ENCODE measurements at places on chromosomes 3 and 15.

DNA sequence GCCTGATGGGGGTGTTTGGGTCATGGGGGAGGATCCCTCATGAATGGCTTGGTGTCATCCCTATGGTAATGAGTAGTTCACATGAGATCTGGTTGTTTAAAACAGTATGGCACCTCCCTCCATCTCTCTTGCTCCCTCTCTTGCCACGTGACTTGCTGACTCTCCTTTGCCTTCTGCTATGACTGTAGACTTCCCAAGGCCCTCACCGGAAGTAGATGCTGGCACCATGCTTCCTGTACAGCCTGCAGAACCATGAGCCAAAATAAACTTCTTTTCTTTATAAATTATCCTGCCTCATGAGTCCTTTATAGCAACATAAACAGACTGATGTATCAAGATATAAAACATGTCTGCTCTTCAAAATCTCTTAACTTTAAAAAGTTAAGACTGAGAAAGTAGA lies 96.1 kb downstream of the TFDP2 start:
- DNase-seq, result no peak

GRCh38 chr15:68718468-68718867 lies 102.2 kb downstream of the ANP32A start:
- no peak for DNase-seq

DNA sequence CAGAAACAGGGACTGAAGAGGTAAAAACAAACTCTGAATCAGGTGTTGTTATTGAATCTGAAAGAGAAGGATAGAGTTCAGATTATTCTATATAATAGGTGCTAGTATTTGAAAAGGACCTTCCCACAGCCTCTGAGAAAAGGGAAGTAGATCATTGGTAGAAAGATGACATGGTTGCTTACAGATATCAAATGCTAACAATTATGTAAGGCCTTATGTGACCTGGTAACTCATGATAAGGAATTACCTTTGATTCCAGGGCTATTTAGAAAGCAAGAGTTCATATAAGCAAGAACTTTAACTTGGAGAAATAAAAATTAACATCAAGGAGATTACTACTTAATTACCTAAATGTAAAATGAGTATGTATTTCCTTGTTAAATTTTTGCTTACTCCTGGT lies 7.6 kb downstream of the SLC27A2 start:
- DNase-seq, result no peak

DNA sequence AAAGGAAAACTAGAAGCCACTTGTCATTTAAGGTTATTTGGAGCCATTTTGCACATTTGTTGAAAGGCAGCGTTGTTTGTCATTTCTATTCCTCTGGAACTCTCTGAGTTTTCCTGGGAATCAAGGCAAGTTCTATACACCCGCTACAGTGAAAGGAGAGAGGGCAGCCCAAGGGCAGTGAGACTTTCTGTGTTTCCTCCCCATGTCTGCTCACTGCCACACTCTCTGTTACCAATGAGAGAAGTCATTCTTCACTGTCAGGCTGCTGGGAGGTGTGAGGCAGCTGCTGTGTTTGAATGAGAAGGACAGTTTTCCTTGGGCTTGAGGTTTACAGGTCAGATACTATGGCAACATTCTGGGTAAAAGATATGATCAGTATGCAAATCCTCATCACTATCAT lies 36.0 kb downstream of the ATP13A5 start:
- no peak for DNase-seq
